HFFc6 (cell line): ENCODE measurements at places on chromosomes 13 and 19.
A peak's percentile ranks its signal among the peaks of the same experiment; 100 is the strongest.

DNA sequence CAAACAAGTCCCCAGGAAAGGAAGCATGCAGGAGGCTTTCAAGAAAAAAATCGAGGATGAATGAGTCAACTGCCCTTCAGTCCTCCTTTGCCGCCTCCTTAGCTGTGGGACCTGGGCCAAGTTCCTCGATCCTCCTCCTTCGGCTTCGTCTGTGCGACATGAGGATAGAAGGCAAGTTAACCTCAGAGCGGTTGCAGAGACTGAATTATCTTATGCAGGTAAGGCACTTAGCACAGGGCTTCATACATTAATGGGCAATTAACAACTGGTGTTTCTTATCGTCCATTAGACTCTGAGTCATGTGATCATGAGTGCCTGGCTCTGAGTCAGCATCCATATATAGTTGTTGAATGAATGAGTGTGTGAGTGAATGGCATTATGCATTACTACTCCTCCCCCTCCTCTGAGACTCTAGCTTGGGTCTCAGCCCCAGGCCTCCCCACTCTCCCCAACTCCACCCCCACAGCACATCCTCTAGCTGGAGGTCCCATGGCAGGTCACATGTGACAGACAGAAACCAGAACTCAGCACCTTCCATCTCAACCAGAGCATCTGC, 1.6 kb upstream of the TTC9B start:
- DNase-seq, result peak; percentile 68

DNA sequence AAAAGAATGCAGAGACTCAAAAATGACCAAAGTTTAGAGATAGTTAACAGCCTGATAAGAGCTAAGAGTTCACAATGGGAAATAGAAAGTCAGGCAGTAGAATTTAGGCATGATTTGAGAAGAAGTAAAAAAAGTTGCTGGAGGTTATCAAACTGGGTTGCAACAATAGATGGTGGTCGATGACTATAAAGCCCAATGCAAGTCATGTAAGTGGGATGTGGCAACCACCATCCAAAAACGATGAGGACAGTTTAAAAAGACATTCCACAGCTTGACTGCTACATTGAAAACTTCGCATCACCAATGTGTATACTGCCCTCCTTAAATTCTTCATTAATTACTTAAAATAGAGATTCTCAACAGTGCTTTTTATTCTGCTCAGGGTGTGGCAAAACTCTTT, 19.7 kb downstream of the ELF1 start:
- no peak for DNase-seq

DNA sequence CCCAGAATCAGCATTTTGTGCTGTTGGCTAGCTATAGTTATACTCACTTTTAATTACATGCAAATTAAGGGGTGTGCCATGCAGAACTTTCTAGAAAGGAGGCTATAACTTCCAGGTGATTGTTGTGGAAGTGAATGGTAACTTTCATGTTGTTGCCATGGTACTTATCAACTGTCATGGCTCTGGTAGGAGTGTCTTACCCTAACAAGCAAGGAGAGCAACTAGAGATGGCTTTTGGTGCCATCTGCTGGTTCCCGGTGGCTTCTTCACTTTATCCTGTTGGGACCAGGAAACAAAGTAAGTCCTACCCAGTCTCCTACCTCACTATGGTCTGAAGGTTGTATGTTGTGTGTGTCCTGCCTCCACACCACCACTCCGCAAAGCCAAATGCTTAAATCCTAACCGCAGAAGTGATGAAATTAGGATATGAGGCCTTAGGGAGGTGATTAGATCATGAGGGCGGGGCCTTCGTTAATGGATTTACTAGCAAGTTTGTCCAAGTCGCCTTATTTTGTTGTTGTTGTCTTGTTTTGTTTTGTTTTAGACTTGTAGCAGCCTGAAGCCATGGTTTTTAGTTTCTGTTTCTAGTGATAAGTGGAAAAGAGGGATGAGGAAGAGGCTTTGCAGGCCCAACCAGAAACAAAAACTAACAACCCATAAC, 22.6 kb downstream of the FBXL12 start:
- DNase-seq, result peak; percentile 88

- no peak for DNase-seq
Measured at GRCh38 chr19:46623915-46624502, 880 bp downstream of the PTGIR start.

DNA sequence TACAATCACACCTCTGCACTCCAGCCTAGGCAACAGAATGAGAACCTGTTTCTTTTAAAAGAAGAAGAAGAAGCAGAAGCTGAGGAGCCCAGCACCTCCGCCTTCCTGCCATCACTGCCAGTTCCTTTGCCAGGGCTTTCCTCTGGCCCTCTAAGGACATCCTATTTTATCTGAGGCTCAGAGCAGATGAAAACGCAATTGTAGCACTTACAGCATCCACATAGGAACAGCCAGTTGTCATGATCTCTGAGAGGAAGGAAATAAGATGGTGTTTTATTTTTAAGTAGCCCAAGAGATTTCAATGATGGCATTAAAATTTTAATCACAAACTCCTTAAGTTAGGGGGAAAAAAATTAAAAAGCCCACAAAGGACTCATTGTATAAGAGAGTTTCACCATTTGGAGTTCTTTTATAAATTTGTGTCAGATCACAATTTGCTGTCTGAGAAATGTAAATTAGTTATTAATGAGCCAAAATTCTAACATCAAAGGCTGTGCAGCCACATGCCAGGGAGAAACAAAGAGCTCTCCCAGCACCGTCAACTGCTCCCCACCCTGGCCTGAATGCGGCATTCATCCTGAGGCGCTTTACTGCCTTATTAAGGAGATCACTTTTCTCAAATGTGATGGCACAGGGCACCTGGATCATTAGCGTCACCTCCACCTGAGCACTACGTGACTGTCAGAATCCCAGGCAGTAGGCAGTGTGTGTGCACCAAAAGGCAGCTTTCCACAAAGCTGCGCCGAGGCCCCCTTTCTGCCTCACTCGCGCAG, 393.0 kb downstream of the FOXO1 start:
- no peak for DNase-seq

DNA sequence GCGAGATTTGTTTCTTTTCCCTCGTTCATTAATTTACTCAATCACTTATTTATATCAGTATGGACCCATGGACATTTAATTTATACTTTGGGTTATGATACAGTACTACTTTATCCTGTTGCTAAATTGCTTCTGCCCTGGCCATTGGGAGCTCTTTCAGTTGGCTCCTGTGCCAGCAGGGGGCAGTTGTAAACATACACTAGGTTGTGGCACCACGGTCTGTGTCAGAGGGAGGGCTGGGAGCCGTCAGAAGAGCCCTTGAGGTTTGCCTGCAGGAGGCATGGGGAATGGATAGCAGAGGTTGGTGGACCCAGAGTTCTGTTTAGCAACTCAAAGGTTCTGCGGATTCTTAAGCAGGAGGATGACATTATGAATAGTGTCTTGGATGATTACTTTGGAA, 94.3 kb downstream of the ERCC5 start:
- no peak for DNase-seq

GRCh38 chr19:8044018-8044417, 8.5 kb upstream of the CCL25 start:
- no peak for DNase-seq

GRCh38 chr19:48497728-48498594, 13.7 kb downstream of the LMTK3 start:
- no peak for DNase-seq

DNA sequence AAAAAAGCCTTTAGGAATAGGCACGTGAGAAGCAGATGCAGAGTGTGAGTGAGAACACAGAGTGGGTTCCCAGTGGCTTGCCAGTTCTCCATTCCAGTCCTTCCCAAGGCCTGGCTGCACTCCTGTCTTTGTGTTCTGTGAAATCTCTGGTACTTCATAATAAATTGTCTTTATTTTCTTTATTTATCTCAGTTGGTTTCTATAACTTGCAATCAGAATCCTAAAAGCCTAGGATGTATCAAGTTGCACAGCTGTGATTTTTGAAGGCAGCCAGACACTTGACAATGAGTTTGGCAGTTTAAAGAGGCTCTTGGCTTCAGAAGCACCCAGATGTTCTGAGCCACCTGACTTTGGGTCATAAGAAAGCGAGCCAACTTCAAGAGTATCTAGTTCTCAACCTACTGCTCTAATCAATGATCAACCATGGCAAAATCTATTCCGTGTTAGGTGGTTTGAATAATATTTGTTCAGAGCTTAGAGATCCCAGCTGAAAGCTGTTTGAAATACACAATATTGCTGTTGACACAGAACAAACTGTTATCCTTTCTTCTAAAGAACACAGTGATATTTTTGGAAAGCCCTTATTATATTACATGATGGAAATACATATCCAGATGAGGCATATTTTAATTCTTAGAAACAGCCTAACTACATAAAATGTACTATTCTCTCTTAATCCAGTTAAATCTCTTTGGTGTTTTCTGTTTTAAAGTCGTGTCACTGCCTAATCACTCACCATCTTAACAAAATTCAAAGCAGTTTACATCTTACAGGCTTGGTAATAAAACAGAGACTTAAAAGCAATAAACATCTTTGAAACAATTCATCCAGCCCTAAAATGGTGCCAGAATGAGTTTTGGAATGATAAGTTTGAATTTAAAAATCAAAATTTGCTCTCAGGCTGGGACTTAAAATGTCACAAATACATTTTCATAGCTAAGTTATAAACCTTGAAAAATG, 483.0 kb upstream of the NBEA start:
- DNase-seq, result no peak

GRCh38 chr19:355134-355533, 10.5 kb upstream of the MIER2 start:
- no peak for DNase-seq

- no peak for DNase-seq
Measured at GRCh38 chr19:50878851-50879250, 5.6 kb downstream of the KLK2 start.

- DNase-seq, result no peak
Measured at GRCh38 chr13:113126265-113127150, 3.9 kb downstream of the F10 start.

GRCh38 chr13:46663206-46664037, 110.5 kb downstream of the LRCH1 start:
- DNase-seq, result peak; percentile 55

- no peak for DNase-seq
Measured at GRCh38 chr13:103199380-103200088, 133.3 kb upstream of the SLC10A2 start.

- DNase-seq, result no peak
Measured at GRCh38 chr13:104256701-104257100, 1190.5 kb upstream of the SLC10A2 start.

GRCh38 chr13:65456150-65456912, 1773.8 kb downstream of the PCDH9 start:
- no peak for DNase-seq

DNA sequence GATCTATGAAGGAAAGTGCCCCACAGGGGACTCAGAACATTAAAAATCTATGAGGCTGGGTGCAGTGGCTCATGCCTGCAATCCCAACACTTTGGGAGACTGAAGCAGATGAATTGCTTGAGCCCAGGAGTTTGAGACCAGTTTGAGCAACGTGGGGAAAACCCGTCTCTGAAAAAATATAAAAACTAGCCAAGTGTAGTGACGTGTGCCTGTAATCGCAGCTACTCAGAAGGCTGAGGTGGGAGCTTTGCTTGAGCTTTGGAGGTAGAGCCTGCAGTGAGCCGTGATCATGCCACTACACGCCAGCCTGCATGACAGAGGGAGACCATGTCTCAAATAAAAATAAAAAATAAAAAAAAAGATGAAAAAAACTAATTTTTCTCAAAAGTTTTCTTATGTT, 1070.6 kb downstream of the PCDH9 start:
- no peak for DNase-seq

DNA sequence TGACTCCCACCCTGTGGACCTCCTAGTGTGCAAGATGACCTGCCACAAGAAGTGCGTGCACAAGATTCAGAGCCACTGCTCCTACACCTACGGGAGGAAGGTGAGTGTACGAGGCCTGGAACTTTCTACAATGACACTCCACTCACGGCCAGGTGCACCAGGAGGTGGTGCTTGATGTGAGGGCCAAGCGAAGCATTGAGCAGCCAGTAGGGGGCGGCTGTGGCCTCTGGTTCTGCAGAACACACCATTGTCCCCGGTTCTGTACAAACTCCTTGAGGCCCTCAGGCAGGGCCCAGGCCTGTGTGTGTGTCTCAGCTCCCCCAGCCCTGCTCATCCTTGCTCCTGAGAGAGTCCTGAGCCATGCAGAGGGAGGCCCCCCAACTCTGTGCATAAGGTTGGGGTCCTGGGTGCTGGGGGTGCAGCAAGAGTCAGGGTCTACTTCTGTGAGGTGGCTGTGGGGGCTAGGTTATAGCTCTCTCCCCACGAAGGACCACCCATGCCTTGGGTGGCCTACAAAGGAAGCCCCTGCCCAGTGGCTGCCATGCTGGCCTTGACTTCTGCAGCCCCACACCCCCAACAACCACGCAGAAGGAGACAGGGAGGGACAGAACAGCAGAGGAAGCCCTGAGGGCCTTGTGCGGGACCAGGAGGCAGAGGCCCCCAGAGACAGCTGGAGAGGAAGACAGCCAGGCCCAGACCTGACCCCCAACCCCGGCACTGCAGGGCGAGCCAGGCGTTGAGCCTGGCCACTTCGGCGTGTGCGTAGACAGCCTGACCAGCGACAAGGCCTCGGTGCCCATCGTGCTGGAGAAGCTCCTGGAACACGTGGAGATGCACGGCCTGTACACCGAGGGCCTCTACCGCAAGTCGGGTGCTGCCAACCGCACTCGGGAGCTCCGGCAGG, 9.7 kb upstream of the USE1 start:
- peak; percentile 49 for DNase-seq

DNA sequence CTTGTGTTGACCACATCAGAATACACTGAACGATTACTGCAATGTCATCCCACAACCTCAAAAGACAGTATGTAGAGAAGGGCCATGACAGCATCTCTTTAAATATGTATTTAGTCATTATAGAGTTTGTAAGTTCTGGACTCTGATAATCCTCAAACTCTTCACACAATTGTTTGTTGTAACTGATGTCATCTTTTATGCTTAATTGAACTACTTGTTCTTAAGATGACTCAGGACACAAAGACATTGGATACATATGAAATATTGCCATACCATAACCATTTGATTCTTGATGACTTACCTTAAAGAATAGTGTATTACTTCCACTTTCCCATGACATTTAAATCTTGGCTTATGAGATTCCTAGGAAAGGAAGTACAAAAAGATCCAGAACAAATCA, 347.6 kb downstream of the KLF5 start:
- DNase-seq, result no peak

DNA sequence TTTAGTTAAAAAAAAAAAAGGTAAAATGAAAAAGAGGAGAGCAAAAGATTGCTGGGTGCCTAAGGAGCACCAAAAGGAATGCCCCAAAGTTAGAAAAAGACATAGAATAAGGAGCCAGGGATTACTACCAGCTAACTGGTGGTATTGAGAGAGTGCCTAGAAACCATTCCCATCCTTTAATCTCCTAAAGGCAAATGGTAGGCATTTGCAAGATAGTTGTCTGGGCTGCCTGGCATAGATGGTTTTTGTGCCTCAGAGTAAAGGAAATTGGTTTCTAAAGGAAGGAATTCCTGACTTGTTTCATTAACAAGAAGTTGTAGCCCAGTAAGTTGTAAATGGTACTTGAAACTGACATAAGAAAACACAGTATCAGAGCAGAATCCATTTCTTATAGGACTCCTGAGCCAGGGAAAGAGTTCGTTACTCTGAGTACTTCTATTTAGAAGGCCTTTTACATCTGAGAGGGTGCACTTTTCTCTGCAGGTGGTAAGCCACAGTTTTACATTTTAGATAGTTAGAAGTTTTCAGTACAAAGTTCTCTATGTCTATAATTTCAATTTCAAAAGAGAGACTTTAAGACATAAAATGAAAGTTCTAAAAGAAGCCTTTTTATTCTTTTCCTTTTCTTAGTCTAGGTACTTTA, 92.6 kb downstream of the OLFM4 start:
- no peak for DNase-seq
